ENCODE measurements at places on chromosomes 7 and 10.
A peak's percentile ranks its signal among the peaks of the same experiment; 100 is the strongest.

DNA sequence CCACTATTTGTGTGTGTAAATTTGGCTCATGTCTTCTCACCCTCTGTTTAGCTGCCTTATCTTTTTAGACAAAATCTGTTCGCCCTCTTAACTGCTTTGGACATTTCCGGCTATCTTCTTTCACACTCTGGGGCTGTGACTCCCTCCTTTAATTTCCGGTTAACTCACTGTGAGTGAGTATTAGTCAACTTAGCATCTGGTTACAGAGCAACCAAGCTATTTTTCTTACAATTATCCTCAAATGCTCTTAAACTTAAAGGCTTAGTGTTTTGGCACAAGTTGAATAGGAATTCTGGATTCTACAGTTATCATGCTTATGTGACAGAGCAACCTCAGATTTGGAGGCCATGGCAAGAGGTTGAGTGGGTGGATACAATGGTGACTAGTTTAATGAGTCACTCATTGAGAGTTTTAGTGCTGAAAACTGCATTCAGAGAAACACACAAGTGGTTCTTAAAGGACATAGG lies 177.6 kb upstream of the SEMA3A start:
- no peak for DNase-seq

DNA sequence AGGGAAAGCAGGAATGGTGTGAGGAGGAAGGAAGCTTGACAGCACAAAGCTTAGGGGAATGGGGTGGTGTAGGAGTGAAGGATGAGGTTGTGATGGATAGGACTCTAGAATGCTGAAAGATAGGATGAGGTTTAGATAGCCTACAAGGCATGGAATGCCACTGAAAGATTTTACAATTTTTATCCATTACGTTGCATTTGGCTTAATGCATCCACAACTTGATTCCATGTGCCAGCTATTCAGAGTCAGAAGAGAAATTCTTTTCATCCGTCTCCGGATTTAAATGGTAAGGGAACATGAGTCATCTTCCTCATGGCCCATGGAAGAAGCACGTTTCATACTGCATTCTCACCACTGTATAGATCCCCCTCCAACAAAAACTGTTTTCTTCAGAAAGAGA lies 212.4 kb upstream of the BMPER start:
- no peak for DNase-seq

GRCh38 chr7:156985101-156985992 lies 25.1 kb downstream of the MNX1 start:
- DNase-seq, result no peak

- peak; percentile 76 for DNase-seq
Measured at GRCh38 chr7:471866-472639, 47.6 kb downstream of the PDGFA start.

DNA sequence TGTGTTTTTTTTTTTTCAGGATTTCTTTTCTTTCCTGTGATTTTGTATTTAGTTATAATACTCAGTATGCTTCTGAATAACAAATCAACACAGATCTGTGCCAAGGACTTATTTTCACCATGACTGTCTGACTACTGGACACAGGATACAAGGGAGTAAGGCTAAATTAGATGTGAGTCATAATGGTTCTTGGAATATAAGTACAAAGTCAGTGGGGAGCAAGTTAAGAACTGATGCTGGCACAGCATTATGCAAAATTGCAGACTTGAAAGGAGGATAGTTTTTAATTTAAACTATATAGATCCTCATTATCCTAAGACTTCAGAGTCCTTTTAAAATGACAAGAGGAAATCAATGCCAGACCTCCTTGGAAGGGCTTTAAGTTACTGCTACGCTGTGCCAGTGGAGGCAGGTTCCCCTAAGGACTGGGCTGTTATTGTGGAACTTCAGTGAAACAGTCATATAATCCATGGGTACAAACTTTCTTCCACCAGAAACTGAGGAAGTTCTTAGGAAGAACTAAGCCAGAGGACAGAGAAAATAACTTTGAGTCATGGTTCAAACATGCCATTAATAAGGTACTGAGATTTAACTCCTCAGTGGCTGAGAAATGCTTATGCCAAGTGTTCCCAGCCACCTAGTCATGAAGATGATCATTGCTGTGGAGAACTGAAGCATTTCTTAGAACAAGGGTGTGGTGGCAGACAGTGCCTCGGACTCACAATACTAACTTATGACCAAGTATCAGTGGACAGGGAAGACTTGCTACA lies 531.2 kb downstream of the HTR7 start:
- no peak for DNase-seq
